ENCODE measurements at places on chromosomes 7 and 10.

GRCh38 chr7:7761340-7761973 lies 43.0 kb upstream of the RPA3 start:
- DNase-seq, result no peak

DNA sequence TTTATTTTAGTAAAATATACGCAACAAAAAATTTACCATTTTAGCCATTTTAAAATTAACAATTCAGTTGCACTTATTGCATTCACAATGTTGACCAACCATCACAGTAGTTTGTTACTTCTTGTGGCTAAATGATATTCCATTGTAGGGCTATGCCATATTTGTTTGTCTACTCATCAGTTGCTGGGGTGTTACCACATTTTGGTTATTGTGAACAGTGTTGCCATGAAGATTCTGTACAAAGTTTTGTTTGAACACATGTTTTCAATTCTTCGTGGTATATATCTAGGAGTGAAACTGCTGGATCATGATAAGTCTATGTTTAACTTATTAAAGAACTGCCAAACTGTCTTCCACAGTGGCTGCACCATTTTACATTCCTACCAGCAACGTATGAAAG lies 46.3 kb upstream of the ZNF365 start:
- DNase-seq, result no peak

DNA sequence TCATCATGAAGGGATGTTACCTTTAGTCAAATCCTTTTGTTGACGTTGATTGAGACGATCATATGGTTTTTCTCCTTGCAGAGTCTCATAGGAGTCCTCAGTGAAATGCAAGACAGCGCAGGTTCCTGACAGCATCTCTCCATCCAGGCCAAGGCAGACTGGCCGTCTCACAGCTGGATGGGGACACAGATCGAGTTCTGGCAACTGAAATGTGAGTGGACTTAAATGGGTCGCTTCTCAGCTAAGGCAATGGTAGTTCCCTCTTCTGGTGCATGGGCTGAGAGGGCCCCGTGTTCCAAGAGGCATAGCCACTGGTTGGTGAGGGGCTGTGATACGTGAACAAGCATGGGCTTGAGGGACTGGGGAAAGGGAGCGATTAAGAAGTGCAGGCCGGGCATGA lies 99.3 kb upstream of the CPXM2 start:
- no peak for DNase-seq

DNA sequence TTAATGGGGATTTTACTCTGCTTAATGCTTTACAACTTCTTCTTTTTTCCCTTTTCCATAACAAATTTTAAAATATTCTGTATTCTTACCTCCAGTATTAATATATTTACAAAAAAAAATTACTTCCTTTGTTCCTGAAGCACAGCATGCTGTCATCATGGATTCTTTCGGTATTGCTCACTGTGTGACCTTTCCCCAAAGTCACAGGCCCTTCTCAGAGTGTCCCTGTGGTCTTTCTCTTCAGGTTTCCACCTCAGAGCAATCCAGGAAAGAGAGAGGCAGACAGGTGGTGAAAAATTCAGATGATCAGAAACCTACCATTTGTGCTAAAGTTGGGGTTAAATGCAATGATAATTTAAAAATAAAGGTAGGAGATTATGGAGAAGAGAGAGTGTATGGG lies 13.0 kb downstream of the AOAH start:
- DNase-seq, result no peak

DNA sequence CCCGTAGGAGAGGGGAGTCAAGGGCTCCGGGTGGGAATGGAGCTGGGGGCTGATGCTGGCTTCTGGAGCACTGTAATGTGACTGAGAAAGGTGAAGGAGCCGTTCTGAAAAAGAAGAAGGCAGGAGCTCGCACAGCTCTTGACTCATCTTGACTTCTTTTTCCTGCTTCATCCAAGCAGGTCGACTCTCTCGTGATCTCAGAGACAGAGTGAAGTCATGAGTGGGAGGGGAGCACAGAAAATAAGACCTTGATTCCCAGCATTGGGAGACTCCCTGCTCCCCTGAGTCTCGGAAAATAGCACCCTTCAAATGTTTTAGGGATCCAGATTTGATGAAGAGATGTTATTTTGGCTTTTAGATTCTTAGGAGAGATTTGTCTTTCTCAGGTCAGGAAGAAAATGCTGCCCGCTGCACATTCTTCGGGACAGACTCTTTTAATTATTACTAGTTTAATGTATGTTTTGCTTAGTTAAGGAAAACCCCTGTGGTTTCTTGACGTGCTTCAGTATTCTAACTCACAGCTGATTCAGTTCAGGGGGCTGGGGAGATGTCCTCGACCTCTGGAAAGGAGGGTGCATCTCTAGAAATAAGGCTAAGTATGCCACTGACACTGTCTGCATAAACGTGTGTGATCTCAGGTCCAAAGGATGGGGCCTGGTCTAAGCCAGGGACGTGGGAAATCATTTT lies 34.1 kb downstream of the EGFR start:
- DNase-seq, result no peak

Measured in activated gamma-delta T cell treated with Interleukin-2 at 50 U/mL for 16 hours (primary cell).